Stimulated activated CD8-positive, alpha-beta memory T cell treated with anti-CD3 and anti-CD28 coated beads, Interleukin-4, amount 100 ng/mL, for 1 hour (primary cell): ENCODE measurements at places on chromosomes 12 and 14.

DNA sequence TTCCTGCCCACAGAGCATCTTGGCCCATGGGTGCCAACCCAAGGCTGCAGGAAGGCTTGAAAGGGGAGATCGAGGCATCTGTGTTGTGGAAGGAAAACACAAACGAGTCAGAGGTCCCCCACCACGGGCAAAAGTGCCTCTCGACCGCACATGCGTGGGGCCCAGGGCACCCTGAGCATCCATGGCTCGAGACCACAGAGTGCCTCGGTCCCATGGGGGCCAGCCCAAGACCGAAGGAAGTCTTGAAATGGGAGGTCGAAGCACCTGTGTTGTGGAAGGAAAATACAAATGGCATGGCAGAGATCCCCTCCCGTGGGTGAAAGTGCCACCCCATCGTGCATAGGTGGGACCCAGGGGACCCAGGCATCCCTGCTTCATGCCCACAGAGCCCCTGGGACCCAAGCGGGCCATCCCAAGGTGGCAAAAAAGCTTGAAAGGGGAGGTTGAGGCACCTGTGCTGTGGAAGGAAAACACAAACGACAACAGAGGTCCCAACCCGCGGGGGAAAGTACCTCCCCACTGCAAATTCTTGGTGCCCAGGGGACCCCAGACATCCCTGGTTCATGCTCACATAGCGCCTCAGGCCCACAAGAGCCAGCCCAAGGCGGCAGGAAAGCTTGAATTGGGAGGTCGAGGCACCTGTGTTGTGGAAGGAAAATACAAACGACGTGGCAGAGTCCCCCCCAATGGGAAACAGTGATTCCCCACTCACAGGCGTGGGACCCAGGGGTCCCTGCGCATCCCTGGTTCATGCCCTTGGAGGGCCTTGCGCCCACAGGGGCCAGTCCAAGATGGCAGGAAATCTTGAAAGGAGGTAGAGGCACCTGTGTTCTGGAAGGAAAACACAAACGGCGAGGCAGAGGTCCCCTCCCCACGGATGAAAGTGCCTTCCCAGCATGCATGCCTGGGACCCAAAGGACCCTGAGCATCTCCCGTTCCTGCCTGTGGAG lies 373.0 kb downstream of the ALG10 start:
- DNase-seq, result no peak

DNA sequence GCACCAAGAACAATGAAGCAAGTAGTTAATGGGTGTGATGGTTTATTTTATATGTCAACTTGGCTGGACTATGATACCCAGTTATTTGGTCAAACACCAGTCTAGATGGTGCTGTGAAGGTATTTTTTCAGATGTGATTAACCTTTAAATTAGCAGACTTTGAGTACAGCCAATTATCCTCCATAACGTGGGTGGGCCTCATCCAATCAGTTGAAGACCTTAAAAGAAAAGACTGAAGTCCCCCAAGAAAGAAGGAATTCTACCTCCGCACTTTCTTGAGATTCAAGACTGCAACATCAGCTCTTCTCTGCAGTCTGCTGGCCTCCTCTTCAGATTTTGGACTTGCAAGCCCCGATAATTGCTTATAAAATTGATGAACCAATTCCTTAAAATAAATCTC lies 47.5 kb downstream of the CD163L1 start:
- no peak for DNase-seq

- no peak for DNase-seq
Measured at GRCh38 chr14:68718023-68718990, 74.6 kb downstream of the ZFP36L1 start.

GRCh38 chr12:126899926-126900792 lies 1366.8 kb upstream of the TMEM132C start:
- DNase-seq, result no peak

DNA sequence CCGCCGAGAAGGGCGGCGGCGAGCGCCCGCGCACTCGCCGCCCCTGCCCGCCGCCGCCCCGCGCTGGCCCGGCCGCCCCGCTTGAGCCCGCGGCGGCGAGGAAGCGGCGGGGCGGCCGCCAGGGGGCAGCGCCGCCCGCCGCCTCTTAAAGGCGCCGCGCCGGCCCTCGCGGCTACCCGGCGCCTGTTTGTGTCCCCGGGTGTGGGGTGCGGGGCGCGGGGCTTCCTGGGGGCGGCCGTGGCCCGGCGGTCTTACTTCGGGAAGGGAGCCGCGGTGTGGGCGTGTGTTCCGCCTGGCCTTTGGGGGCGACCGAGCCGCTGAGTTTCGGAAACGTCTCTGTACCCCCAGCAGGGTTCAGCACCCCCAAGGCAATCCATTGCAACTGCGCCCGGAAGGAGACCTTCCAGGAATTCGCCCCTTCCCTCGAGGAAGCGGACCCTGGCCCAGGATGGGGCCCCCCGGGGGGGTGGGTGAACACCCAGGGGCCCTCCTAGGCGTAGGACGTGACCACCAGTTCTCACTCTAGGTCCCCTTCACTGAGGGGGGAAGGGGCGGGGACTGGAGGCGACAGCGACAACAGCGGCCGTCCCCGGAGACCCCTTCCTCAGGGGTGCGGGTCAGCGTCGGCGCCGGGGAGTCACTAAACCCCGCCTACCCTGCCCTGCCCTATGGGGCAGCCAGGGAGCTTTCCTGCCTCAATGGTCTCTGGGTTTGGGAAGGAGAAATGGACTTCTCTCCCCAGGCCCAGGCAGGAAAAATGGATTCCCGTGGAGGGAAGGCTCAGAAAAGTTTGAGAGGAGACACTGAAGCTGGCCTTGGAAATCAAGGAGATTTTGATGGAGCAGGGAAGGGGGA lies at the start of gene ITPK1:
Gene ITPK1 (minus strand): TSS at position 105 of the 855 bp plus-strand sequence. CDS start 762 bp downstream, outside the sequence.
- peak; percentile 26 for DNase-seq

GRCh38 chr12:121072147-121072546 lies 33.1 kb upstream of the OASL start:
- no peak for DNase-seq

DNA sequence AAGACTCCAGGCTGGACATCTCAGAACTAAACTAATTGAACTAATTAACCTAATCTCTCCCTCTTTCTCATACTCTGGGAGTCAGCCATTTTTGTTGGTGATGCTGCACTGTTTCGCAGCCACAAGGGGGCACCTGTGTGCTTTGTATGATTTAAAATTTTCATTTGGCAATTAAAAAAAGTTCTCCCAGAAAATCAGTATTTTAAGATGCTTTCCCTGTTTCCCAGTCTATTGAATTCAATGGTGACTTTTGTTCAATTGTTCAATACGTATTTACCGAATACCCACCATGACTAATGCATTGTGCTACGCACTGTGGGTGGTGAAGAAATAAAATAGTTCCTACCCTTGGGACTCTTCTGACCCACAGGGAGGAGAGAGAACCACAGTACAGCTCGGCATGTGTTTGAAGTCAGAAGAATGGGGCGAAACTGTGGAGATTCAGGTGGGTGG lies 63.7 kb downstream of the ZNF664 start:
- DNase-seq, result no peak

GRCh38 chr14:63301891-63302534 lies 16.7 kb downstream of the GPHB5 start:
- DNase-seq, result no peak

GRCh38 chr12:132530447-132530846 lies 40.5 kb downstream of the FBRSL1 start:
- no peak for DNase-seq

- no peak for DNase-seq
Measured at GRCh38 chr12:6281081-6281809, 29.2 kb upstream of the PLEKHG6 start.

DNA sequence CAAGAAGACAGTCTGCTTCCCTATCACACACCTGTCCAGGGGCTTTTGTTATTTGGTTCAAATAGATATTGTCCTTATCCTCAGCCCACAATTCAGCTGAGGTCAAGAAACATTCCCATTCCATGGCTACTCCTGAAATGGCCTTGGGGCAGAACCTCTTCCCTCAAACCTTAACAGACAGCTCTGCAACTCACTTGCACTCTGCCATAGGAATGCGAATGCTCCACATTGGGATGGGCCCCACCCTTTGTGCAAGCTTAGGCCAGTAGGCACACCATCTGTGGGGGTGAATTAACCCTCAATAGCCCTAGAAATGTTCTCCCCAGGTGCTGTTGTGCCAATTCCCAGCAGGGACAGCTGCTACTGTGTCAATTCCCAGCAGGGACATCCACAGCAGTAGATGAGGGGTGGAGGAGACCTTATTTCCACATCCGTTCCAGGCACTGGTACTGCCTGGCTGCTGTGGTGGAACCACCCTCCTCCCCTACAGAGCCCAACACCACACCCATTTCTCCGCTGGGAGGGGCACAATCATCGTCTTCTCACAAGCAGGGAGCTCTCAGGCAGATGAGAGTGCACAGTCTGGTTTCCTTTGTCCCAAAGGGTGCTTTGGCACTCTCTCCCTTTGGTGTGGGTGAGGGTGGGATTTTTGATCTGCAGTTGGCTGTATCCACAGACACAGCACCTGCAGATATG lies 42.3 kb upstream of the GLIPR1 start:
- DNase-seq, result no peak

- DNase-seq, result no peak
Measured at GRCh38 chr12:26410689-26411088, 215.3 kb downstream of the SSPN start.

DNA sequence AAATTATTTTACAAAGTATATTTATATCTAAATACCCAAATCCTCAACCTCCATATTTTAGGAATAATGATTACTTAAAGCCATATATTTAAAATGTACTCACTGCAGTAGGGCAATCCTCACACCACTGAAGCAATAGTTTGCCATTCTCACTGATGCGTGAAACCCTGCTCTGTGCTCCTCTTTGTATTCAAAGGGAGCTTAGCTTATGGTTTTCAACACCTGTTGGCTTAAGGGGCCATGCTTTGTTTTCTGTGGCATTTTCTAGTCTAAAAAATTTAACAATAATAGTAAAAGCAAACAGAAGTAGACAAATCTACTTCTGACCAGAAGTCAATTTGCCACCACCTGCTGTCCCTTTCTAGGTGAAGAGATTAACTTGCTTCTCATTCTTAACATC lies 294.6 kb downstream of the FLRT2 start:
- DNase-seq, result no peak

DNA sequence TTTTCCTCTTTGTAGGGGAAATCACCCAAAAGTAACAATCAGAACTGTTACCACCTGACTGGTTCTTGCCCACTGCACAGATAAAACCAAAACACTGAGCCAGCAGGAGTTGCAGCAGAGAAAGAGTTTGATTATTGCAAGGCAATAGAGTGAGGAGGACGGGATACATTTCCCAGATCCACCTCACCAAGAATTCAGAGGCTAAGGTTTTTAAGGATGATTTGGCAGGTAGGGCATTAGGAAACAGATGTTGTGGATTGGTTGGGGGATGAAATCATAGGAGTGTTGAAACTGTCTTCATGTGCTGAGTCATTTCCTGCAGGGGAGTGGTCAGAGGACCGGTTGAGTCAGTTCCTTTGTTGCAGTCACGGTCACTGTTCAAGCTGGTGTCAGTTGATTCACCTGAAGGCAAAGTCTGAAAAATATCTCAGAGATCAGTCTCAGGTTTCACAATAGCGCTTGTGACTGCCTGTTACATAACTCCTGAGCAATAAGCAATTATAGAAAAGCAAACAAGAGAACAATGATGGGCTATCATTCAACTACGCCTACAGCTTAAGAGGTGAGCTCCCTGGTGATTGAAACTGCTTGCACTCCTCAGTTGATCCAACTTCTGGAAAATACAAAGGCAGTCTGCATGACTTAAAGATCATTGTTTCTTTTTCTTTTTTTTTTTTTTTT lies 20.3 kb upstream of the AMN1 start:
- DNase-seq, result peak; percentile 20

DNA sequence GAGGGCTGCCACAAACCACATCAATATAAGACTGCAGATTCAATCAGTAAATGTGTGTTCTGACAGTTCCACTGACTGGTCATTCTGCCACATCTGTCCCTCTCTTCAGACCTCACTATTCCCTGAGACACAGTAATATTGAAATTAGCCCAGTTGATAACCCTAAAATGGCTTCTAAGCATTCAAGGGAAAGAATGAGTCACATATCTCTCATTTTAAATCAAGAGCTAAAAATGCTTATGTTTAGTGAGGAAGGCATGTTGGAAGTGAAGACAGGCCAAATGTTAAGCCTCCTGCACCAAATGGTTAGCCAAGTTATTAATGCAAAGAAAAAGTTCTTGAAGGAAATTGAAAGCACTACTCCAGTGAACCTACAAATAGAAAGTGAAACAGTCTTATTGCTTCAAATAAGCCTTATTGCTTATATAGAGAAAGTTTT lies 24.5 kb upstream of the KIF21A start:
- DNase-seq, result no peak

DNA sequence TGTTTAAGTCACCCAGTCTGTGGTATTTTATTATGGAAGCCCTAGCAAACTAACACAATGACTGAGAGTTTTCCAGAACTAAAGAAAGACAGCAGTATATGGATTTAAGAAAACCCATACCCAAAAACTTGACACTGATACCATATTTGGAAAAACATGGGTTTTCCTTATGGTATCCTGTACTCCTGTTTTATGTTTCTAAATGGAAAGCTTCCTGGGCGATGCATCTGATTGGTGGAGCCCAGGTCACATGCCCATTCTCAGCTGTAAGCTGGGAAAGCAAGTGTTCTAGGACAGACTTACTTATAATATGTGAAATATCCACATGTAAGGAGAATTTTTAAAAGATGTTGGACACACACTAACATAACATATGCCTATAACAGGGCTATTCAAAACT lies 4.5 kb upstream of the RNASE4 start:
- DNase-seq, result no peak

DNA sequence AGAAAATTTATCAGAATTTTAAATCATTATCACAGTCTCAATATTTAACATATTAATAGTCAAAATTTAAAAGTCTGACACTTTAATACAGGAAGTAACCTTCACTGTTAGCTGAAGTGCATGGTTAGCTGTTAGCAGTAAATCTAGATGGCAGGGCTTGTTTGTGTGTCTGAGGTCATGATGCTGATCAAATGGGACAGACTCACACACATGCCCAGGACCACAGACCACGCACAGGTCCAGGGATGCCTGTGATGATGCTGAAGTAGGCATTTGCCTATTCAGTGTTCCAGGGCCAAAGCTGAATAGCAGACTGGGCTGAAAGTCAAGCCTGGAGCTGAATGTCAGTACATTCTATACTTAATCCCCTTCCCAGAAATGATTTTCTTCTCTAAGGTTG lies 20.5 kb downstream of the FNTB start:
- DNase-seq, result no peak

- DNase-seq, result no peak
Measured at GRCh38 chr12:124592050-124592449, 24.6 kb upstream of the NCOR2 start.

GRCh38 chr12:24226745-24227350 lies 277.4 kb upstream of the SOX5 start:
- DNase-seq, result no peak

GRCh38 chr12:21825886-21826617 lies 51.5 kb upstream of the KCNJ8 start:
- no peak for DNase-seq

DNA sequence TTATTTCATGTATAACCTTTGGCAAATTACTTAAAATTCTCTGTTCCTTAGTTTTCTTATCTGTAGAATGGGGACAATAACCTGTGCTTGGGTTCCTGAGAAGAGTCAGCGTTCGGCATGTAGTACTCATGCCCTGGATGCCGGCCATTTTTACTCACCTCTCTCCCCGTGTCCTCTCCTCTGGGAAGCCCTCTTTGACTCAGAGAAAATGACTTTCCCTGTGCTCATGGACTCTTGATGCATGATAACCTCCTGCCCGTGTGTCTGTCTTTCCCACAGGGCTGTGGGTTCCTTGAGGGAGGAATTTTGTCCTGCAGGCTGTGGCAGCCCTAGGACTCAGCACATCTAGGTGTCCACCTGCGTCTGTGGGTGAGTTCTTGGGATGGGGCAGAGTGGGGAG lies 5.8 kb upstream of the C1RL start:
- DNase-seq, result no peak

GRCh38 chr14:99562856-99563748 lies 40.9 kb downstream of the CCDC85C start:
- no peak for DNase-seq
